ENCODE measurements at places on chromosomes 12 and 14.

DNA sequence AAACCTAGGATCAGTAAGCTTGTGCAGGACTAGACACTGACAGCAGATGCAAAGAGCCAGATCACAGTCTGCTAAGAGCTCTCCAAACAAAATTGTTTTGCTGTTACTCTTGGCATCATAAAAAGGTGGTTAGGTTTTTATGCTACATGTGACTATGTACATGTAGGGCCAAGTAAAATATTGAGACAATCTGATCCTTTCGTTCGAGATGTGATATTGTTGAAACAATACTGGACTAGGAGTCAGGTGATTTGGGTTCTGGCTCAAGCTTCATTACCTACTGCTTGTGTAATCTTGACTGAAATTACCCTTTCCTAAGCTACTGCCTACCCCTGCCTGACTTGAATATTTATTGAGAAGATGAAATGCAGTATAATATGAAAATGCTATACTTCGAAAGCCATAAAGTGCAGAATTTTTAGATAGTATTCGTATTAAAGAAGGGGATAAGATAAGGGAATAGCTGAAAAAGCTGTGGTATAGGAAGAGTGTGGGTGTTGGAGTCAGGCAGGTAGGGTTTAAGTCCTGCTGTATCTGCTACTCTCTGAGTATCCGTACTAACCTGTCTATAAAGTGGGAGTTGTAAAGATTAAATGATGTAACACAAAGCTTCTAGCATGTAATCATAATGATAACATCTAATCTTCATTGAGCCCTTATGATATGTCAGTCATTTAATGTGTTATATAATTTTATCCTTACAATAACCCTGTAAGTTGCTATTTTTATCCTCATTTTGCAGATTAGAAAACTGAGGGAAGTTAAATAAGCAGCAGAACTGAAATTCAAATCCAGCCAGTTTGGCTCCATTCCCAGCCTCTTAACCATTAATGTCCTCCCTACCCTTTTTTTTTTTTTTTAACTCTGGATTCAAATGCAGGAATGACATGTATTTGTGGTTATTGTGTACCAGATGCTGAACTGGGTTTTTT lies 38.6 kb upstream of the ATF1 start:
- DNase-seq: no peak

DNA sequence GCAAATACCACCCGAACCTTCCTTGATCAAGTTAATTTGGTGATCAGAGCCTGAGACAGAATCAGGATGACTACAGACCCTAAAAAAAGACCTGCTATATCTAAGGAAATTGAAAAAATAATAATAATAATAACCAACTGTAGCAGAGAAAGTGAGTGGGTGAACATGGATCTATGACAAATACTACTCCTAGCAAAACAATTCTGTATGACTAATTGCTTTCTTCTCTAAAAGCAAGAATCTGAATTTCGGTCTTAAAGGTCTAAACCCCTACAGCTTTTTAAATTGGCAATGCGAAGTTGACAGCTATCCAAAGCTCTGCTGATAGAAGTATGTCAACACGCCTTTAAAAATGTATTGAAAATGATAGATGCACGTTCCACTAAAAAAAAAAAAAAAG lies 102.2 kb downstream of the PRKAB1 start:
- no peak for DNase-seq

- DNase-seq: no peak
These were observed 30.8 kb upstream of the RIN3 start for GRCh38 chr14:92482621-92483319.

DNA sequence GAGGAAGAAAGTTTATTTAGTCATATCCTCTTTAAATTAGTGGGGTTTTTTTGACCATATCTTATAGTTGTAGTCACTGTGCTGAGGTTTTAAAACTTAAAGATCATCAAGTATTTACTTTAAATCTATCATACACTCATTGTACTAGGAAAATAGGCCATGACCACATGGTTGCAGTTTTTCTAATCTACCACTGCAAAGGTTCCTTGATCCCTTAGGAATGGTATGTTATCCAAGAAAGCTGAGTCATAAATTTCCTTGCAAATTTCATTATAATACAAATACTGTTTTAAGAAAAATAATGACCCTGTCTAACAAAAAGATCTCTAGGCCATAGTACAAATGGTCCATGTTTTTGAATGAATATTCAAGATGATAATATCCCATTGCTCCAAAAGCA lies 74.7 kb downstream of the DBX2 start:
- no peak for DNase-seq

DNA sequence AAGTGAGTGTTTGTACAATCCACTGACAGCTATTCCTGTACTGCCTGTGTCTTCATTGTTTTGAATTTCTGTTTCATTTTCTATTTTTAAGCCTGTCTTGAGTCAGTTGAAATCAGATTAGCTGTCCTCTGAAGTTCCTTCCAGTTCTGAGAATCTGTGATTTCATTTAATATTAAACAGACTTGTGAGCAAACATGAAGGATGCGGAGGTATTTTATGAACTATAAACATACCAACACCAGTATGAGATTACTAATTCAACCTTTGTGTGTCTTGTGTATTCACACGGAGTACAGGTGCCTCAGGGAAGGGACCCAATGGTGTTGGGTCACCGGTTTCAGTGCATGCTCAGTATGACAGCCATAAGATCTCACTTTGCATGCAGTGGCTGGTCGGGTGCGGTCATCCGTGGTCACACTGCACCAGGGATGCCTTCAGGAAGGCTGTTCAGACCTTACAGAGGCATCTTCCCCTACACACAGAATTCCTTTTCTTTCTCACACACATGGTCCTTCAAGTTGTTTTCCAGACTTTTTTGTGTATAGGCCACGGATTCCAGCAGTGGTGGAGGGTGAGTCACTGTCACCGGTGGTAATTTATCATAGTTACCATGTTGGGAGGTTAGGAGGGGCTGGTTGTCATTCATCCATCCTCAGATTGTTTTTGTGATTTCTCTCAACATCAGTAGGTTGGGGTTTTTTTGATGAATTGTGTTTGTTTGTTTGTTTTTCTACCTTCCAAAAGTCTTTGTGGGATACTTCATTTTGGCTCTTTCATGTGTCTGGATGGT lies 103.0 kb upstream of the SFSWAP start:
- no peak for DNase-seq

GRCh38 chr14:65632487-65632886 lies 220.0 kb downstream of the FUT8 start:
- DNase-seq: no peak

GRCh38 chr12:26295001-26295400 lies 99.6 kb downstream of the SSPN start:
- DNase-seq: no peak

GRCh38 chr14:86196471-86196870 lies 666.5 kb downstream of the FLRT2 start:
- DNase-seq: no peak

GRCh38 chr12:89020121-89020480 lies 332.2 kb downstream of the DUSP6 start:
- no peak for DNase-seq

DNA sequence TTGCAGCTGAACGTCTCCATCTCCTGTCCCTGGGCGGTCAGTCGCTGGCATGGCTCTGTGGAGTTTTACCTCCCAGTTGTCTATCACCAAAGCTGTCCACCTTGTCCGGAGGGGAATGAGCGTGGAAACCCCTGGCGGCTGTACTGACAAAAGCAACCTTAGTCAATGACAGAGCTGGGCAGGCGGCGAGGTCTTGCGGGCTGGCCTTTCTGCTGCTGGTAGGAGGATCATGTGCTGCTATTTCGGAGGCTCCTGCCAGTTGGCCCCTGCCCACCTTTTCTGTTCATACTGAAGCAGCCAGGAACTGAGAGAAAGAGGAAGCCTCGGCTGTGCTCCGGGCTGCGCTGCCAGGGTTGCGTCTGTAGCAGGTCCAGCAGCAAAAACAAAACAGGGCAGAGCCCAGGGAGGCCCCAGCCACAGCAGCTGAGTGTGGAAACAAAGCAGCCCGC lies 57.7 kb downstream of the HMGA2 start:
- peak; percentile 64 for DNase-seq

DNA sequence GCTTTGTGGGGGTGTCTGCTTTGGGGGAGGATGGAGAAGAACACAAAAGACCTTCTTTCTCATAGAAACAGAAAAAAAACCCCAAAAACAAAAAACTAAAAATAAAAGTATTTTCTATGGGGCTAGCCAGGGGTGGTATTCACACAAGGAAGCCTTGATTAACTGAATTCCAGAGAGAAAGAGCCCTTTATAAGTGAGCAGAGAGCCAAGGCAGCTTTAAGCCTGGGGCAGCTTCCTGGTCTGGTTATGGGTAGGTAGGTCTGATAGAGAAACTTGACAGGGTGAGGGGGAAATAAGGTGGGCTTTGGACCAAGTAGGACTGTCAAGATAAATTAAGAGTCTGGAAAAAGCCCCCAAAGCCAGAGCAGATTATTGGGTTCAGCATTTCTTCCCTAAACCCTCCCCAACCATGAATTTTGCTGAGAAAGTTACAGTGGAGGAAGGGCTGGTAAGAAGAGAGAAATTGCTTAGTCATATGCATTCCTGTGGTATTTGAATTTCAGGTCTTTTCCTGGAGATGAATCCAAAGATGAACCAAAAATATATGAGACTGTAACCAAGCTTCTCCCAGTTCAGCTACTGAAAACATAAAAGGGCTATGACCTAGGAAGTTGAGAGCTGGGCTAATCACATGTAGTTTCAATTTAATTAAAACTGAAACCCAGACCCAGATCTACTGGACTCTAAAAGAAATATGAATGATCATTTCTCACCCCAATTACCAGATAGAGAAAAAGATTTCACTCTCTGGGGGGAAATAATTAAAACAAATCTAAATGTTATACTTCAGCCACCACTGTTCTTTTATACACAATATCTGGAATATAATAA lies 144.8 kb downstream of the TBC1D30 start:
- DNase-seq: no peak

DNA sequence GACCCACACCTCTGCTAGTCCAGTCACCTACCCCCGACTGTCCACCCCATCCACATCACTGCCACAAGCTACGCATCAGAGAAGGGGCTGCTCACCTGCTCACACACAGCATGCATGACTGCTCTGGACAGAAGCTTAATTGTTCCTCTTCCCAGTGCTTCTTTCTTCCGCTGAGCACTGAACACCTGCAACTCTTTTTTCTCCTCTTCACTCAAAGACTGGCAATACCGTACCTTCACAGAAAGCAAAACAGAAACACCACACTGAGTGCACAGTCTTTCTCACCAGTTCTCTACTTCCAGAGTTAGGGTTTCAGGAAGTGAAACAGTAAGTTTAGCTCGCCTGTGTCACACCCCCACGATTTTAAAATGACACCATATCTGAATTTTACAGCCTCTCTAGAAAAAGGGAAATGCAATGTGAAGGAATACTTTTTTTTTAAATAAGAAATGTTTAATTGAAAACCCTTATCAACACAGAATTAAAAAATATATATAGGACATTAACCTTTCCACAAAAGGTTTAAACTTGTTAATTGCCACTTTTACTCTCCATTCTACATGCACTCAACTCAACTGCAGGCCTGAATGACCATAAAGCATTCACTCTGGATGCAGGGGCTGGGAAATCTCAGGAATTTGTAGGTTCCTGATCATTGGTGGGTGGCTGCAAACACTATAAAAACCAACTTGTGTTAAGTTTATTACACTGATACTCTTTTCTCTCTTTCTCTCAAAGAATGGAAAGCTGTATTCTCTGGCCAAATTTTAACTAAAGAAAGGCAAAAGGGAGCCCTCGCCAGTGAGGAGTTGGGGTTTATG lies 120.0 kb downstream of the PRICKLE1 start:
- DNase-seq: no peak

- DNase-seq: no peak
These were observed 10.3 kb upstream of the KCNA1 start for GRCh38 chr12:4899364-4899763.

- no peak for DNase-seq
These were observed 22.3 kb upstream of the MED13L start for GRCh38 chr12:116299665-116300328.

DNA sequence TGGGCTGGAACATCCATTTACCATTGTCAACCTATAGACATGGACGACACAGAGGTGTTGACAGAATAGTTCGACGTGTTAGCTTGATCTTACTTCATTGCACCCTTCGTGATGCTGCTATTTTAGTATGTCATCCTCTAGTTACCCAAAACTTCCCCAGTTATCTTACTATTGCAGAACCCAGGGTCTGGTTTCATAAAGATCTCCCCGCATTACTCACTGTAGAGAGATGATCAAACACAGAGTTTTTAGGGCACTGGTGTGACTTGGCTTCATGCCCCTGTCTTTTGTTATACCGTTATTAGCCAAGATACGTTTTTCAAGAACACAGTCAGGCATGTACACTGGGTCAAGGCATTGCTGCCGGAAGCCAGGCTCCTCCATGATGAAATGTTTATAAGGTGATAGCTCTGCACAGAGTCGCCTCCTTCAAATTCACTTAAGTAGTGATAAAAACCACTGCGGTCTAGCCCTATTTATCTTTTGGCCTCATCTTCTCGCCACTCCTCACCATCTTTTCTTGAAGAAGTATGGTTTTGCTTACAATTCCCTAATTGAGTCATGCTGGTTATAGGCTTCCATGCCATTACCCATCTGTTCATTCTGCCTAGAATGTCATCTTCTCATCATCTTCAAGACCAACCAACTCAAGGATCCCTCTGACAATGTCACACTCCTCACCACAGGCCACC lies 1127.9 kb downstream of the VRK1 start:
- no peak for DNase-seq

DNA sequence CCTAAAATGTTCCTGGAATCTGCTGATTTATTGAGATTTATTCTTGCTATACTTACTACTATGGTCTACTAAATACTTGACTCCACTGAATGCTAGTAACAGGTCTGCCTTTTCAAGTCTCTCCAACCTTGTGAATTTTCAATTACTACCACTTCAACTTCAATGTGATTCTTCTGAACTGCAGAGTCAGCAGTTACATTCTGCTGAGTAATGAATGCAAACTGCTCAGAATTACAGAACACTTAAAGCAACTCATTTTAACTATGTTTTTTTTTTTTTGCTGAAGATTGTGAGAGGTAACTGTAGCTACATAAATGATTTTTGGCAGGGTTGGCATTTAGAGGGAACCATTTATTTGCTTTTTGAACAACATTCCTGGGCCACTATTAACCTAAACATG lies 41.8 kb downstream of the ARF6 start:
- DNase-seq: no peak

DNA sequence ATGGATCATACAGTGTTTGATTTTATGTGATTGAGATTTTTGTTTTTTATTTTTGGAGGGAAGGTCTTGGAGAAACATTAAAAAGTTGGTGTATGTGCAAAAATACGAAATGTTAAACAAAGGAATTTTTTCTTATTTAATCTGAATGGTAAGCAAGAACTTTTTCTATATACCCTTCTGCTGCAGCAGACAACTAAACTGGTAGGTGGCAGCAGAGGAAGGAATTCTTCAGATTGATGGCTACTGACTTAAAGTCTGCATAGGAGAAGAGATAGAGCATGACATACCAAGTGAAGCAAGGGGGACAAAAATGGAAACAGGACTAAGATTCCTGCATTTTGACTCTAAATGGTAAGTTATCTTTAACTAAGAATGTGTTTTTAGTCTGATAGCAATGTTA lies 42.0 kb upstream of the A2ML1 start:
- DNase-seq: no peak

- no peak for DNase-seq
These were observed 41.7 kb downstream of the SMIM41 start for GRCh38 chr12:52120951-52121823.

Data from tibial nerve (tissue), 4 donors.